ENCODE measurements at places on chromosomes 7 and 10. TPM values are rescaled to one million over a fixed set of nuclear protein-coding genes. Genes with fewer than 3 reads are reported as not detected.

GNGT1 gene
- not detected for total RNA-seq

DNAH11 gene
- total RNA-seq = 0.02 TPM

CCDC136 gene
- 20.3 TPM for total RNA-seq

PTF1A gene
- not detected for total RNA-seq

KLHL7 gene
- total RNA-seq = 19.7 TPM

PRKG1 gene
- total RNA-seq = not detected

AGMO gene
- not detected for total RNA-seq

LIPN gene
- total RNA-seq = not detected

CRHR2 gene
- not detected for total RNA-seq

AKR1C2 gene
- total RNA-seq = not detected

TMEM273 gene
- 4.0 TPM for total RNA-seq

CLCN1 gene
- total RNA-seq = 0.12 TPM

COL26A1 gene
- not detected for total RNA-seq

DNA sequence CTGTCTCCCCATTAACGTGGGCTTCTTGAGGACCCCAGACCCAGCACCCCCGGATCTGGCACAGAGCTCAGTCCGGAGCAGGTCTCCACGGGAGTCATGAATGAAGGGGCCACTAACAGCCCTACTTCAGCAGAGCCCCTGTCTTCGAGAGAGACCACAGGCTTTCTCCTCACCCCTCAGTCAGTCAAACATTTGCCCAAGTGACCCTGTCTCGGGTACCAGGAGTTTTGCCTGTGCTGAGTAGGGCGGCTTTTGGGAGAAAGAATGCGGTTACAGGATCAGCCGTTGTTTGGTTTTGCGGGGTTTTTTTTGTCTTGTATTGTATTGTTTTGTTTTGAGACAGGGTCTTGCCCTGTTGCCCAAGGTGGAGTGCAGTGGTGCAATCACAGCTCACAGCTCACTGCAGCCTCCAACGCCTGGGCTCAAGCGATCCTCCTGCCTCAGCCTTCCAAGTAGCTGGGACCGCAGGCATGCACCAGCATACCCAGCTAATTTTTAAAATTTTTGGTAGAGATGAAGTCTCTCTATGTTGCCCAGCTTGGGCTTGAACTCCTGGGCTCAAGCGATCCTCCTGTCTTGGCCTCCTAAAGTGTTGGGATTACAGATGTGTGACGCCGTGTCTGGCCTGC, 16.5 kb downstream of the ADAP1 start:
- no peak for DNase-seq

GRCh38 chr10:94274142-94274787, 88.5 kb downstream of the NOC3L start:
- DNase-seq = no peak

DNA sequence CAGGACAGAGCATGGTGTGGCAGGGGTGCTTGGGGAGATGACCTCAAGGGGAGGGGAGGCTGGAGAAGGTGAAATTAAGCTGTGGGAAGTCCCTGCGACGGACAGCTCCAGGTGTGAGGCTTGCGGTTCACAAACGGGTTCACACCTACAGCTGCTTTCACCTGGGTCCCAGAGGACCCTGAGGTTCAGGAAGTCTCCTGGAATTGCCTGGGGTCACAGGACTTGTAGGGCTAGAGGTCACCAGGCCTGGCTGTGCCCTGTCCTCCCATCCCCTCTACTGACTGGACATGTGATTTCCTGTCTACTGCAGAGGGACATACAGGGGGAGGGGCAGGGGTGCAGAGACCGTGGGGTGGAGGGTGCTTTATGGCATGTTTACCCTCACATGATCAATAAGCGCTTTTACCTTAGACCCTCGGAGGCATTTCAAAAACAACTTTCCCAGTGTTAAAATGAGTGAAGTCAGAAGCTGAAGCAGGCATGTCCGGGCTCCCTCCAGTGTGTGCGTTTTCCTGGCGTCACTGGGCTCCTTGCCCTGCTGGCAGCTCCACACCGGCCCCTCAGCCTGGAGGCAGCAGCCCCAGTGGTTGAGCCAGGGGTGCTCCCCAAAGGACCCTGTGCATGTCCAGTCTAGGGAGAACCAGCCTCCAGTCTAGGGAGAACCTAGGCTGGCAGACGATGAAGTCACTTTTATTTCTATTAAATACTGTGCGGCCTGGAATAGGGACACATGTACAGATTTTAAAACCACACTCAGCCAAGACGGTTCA, 66.6 kb upstream of the IGFBP3 start:
- DNase-seq = no peak

GRCh38 chr7:3065724-3066143, 22.1 kb upstream of the CARD11 start:
- DNase-seq = peak; percentile 60

DNA sequence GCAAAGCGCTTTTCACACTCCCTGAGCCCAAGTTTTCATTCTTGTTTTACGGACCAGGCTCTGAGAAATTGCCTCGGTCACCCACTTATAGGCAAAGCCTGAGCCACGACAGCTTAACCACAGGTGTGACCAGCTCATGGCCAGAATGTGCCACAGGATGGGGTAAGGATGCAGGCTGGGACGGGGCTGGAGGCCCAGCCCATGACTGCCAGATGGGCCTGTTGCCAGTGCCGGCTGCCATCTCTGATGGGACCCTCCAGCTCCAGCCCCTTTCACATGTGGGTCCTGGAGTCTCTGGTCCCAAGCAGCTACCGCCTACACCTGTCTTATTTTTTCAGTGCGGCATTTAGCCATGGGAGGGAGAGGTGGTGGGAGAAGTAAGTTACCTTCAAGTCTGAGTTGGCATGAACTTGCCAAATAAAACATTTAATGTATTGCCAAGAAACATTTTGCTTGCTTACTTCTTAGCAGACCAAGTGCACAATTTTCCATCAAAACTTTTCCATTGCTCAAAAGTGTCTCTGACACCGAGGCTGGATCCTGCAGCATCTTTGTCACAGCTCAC, 142.6 kb downstream of the GRK5 start:
- DNase-seq = no peak

DNA sequence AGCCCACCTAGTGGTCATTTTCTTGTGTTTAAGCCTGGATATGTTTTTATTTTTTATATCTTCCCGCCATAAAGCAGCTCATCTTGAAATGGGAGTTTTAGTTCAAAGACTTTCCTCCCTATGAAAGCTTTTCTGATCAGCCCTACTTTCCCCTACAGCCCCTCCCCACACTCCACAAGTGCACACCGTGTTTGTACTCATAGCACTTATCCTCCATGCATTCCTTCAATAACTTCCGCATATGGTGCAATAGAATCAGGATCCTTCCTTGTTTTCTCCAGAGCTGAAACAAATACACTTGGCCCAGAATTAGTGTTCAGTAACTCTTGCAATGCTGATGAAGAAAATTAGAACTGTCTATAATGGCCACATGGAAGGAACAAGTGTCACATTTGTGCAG, 235.9 kb downstream of the KCNMA1 start:
- no peak for DNase-seq

- DNase-seq = no peak
These were observed 22.2 kb upstream of the MALSU1 start for GRCh38 chr7:23276947-23277346.

DNA sequence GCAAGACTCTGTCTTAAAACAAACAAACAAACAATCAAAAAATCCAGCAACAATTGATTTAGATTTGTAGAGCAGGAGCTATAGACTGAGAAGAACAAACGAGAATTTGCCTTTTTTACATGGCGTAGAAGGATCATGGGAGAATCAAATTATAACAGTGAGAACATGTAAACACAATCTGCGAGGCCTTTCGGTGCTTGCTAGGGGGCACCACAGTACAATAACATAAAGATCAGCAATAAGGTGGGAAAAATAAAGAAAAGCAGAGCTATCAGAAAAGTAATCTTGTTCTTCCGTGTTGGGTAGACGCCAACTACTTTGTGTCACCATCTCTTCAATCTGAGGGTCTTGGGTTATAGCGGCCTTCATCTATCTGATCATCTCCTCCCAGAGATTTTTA, 82.2 kb downstream of the NOD1 start:
- no peak for DNase-seq

DNA sequence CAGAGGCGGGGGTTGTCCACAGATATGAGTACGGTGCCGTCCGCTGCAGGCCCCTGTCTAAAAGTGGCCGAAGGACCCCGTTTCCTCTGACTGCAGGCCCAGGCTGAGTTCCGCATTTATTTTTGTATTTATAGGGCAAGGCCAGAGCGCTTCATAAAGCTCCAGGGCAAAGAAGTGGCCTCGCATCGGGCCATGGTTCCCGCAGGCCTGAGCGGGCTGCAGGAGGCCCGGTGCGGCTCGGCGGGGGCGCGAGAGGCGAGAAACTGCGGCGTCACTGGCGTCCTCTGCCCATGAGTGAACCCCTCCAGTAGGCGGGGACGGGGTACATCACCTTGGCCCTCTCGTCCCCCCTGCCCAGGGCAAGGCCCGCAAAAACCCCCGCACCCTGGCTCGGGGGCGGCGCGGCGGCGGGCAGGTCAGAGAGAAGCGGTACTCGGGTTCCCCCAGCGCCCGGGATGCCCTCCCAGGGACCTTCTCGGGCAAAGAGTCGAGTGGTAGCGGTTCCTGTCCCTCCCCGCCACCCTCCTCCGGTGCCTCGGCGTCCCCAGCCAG, 355.7 kb downstream of the DNAJB6 start:
- DNase-seq = no peak

DNA sequence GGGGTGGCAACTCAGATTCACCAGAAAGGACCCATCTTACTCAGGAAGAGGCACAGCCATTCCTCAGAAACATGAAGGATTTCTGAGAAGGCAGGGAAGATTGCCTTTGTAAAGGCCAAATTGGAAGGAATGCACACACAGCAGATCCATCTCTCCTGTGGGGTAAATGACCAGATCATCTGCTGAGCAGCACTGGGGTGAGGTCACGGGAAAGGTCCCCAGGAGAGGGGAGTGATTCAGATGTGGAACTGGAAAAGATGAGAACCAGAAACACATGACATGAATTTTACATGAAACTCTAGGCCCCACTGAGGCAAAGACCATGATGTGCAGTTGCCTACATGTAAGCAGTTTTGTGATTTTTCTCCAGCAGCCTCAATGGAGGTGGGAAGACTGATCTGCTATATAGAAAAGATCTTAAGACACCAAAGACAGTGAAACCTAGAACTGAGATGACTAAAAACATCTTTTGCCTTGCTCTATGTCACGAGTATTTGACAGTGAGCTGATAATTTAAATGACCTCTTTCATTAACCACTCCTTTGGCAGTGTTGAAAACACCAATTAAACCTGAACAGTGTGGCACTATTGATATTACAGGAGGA, 91.6 kb downstream of the AMPH start:
- DNase-seq = no peak

DNA sequence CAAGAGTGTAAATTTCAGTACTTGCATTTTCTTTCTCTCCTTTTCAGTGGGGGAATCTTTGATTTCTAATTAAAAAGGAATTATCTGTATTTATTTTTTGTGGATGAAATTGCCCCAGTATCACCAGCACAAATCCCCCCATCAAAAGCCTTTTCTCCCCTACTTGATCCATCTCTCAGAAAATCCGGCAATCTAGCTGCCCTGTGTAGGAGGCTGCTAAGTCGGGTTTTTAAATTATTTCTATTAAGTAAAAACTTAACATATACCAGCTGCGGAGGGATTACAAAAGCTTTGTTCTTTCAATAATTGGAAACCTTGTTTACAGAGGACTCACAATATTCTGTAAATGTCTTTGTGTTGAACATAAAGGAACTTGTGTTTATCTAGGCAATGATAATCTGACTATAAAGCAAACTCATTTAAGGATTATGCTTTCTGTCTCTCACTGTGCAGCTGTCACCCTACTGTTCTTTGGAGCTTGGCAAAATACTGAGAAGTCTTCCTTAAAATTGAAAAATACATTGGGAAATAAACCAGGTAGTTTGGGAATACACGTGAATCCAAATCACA, 177.4 kb upstream of the PRR15 start:
- no peak for DNase-seq

DNA sequence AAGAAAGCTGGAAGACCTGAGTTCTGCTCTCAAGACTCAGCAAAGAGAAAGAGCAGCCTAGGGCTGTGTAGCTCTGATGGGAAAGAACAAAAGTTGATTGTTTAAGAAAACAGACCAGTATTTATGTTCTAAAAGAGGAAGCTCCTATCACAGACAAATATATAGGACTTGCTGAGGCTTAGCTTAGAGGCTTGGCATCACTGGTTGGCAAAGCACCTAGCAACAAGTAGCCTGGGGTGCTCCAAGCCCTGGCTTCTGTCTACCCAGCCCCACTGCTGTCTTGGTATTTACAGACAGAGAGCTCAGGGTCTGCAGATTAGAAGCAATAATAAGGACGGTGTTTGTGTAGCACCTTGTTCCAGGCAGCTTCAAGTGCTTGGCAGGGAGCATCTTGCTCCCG, 36.9 kb upstream of the CCDC3 start:
- no peak for DNase-seq

All from activated naive CD4-positive, alpha-beta T cell treated with anti-CD3 and anti-CD28 coated beads, Interleukin-2, amount 50 U/mL, for 72 hours (primary cell).